ENCODE measurements at places on chromosomes 13 and 19.

- no peak for DNase-seq
Observed at GRCh38 chr19:58325311-58326022, 1.3 kb upstream of the ZSCAN22 start.

DNA sequence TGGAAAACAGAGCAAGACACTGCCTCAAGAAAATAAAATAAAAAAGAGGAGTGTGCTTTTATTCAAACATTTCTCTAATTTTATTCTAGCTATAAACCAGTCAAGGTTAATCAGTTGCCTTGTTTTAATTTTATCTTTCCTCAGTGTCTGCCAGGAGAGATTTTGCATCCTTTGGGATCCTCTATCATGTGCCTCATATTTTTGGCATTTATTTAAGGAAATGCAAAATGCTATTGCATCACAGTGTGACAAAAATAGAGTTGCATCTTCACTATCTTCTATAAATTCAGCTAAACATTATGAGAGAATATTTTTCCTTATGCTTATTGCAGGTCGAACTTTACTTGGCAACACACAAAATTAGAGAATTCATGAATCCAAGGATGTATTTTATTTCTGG, 639.0 kb upstream of the KLF12 start:
- no peak for DNase-seq

- DNase-seq, result no peak
Observed at GRCh38 chr19:5134691-5135090, 165.8 kb downstream of the KDM4B start.

GRCh38 chr19:58392945-58393724, 2.3 kb upstream of the RNF225 start:
- DNase-seq, result no peak

GRCh38 chr19:40610396-40611064, 9.4 kb downstream of the LTBP4 start:
- DNase-seq, result no peak

DNA sequence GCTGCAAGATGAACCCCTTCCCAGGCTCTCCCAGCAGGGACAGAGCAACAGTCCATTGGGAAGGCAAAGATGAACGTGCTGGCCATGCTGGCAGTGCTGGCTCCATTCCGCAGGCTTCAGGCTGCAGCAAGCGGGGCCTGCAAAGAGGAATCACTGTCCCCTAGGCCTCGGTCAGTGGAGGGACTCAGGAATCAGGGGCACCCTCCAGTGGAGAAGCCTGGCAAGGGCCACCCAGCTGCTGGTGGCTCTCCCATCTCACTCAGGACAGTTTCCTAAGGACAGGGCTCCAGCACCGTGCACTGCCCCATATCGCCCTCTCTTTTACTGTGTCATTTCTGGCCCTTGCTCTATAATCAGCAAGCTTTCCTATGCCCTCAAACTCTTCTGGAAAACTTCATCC, 498.6 kb downstream of the EFNB2 start:
- DNase-seq, result no peak

DNA sequence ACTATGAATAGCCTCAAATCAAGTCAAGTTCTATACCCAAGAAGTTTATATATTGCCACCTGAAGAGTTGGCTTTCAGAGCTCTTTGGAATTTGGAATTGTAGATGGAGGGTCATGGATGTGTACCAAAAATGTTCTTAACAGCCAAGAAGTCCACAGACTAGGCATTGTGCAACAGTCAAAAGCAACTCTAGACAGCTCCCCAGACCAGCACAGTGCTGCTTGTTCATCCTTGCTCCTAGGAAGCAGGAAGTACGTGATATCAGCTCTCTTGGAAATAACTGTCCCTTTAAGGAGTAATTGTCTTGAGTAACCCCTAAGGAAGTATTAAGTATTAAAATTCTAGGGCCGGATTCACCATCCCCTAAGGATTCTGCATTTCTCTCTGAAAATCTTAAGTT, 30.7 kb upstream of the IL17D start:
- DNase-seq, result no peak

GRCh38 chr19:6233056-6233826, 46.5 kb downstream of the MLLT1 start:
- no peak for DNase-seq

GRCh38 chr13:84917252-84917878, 881.9 kb downstream of the SLITRK6 start:
- no peak for DNase-seq

DNA sequence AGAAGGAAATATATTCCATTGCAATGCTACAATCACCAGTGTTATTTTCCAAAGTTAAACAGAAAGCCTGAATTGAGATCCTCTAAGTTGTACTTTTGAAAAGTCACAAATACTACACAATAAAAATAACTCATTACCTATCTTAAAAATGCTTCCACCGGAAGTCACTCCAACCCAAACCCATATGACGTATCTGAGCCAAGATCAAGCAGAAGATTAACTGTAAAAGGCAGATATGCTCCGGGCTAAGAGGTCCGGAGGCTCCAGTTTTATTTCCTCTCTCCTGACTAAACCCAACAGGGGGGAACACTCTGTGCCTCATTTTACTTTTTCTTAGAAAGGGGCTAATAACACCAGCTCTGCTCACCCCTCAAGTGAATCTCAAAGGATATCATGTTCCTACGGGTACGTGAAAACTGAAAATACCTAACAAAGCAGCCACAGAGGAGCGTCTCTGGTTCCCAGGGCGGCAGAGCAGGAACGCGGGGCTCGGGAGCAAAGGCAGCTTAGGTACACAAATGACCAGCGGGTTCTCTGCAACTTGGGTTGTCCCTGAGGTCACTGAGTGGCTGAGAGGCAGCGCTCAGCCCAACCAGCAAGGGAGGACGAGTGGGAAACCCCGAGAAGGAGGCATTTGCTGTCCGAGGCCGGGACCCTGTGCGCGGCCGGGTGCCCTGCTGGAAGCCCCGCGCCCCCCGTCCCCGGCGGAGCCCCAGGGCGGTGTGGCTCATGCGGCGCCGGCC, 750 bp downstream of the RAB20 start:
- DNase-seq, result no peak

GRCh38 chr19:30480097-30480496, 107.9 kb downstream of the ZNF536 start:
- DNase-seq, result no peak

- DNase-seq, result no peak
Observed at GRCh38 chr19:31519908-31520307, 170.7 kb upstream of the TSHZ3 start.

DNA sequence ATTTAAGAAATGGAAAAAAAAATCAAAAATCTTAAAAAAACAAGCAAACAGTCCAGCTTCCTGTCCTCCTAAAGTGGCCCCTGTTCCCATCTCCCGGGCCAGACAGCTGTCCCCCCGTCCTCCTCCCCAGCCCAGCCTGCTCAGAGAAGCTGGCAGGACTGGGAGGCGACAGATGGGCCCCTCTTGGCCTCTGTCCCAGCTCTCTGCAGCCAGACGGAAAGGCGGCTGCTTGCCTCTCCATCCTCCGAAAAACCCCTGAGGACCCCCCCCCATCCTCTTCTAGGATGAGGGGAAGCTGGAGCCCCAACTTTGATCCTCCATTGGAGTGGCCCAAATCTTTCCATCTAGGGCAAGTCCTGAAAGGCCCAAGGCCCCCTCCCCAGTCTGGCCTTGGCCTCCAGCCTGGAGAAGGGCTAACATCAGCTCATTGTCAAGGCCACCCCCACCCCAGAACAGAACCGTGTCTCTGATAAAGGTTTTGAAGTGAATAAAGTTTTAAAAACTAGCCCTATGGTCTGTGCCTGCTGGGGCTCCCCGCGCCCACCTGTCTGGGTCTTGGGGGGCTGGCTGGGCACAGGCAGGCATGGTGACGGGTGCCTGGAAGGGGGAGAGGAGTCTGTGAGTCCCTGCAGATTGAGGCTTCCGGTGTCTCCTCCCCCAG, 3.8 kb downstream of the GADD45GIP1 start:
- no peak for DNase-seq

DNA sequence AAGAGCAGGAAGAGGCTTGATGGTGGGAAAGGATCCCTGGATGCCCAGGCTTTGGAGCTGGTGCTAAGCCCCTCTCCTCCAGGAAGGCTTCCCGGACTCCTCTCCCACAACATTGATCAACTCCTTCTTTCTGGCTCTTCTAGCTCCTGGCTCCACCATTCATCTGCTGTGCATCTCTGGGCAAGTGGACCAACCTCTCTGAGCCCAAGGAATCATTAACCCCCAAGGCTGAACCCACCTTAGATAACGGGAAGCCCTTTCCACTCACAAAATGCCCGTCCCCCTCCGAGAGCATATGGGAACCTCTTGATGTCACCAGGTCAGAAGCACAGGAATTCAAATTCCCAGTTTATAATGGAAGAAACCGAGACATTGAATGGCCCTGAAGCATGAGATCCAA, 5.2 kb downstream of the SIRT6 start:
- no peak for DNase-seq

DNA sequence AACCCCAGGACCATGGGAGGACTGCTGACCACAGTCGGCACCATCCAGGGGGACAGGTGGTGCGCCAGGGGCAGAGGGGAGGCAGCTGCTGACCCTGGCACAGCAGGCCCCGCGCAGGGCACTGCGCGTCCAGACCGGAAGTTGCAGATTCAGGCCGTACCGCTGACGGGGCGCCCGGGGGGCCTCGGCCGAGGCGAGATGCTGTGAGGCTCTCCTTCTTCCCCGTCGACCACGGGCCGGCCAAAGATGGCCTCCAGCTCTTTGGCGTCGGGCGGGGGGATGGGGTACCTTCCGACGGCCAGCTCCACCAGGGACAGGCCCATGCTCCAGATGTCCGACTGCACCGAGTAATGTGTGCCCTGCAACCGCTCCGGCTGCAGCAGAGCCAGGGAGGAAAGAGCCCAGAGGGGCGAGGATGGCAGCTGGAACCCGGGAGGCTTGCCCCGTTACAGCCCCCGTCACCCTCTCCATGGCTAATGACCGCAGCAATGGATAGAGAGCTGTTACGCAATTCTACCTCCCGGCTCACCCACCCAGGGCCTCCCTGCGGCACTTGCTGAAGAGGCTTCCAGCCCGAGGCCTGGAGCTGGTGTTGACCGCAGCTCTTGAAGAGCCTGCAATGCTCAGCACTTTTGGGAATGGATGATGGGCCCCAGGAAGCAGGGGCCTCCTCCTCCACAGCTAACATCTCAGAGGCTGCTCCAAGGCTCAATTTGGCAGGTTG, 24.7 kb downstream of the MAP2K2 start:
- no peak for DNase-seq

GRCh38 chr19:52567921-52568320, 2.2 kb upstream of the ZNF701 start:
- DNase-seq, result no peak
